ENCODE measurements at places on chromosomes 11 and 22.

DNA sequence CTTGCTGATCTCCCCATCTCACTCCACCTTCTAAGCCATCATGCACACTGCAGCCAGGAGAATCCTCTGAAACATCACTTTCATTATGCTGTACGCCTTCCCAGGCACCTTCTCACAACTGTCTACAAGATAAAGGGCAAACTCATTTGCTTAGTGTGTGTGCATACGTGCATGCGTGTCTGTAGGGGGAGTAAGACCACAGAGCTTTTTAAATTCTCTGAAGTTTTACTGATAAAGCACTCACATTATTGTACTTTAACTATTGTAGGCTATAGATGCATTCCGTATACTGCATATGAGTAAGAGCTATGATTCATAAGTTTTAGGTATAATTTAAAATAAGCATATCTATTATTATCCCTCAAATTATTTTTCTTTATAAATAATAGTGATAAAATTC lies 15.3 kb upstream of the ANKK1 start:
- no peak for DNase-seq

- no peak for DNase-seq
These were observed 1126.7 kb upstream of the CCDC90B start for GRCh38 chr11:84412862-84413261.

- DNase-seq = no peak
These were observed 19.8 kb upstream of the PPP2R1B start for GRCh38 chr11:111785886-111786412.

DNA sequence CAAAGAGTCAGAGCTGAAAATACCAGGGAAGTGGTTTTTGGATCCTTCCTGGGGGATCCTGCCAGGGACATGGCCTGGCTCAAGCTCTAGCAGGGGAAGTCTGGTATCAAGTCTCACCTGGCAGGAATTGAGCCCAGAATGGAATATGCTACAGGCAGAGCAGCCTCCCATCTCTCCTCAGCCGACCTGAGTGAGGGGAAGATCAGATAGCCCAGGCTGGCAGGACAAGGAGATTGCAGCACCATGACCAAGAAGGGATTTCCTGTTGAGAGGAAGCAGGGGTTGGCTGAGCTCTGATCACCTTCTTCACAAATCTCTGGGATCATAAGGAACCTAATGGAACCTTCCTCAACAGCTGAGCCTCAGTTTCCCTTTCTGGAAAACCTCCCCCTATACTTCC lies 13.0 kb downstream of the OAF start:
- no peak for DNase-seq

DNA sequence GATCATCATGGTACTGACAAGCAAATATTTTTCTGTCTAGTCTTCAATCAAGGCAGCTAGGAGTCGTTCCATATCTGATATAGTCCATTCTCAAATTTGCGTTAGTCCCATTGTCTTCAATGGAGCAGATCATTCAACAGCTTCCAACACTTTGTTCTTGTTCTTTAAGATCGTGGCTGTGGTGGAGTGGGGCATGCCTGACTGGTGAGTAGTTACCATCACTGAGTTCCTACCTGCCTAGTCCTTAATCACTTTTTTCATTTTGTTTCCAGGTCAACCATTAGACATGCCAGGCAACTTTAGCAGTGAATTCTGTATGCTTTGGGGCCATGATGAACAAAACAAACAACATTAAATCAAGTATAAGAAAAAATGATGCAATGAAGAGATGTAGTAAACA lies 693.1 kb upstream of the KIRREL3 start:
- no peak for DNase-seq

Measured in BJ (cell line).